Renal pelvis (tissue), 12 donors: ENCODE measurements at places on chromosomes 5 and 9. TPM values are rescaled to one million over a fixed set of nuclear protein-coding genes. Genes with fewer than 3 reads are reported as not detected.
A peak's percentile ranks its signal among the peaks of the same experiment; 100 is the strongest.

DNA sequence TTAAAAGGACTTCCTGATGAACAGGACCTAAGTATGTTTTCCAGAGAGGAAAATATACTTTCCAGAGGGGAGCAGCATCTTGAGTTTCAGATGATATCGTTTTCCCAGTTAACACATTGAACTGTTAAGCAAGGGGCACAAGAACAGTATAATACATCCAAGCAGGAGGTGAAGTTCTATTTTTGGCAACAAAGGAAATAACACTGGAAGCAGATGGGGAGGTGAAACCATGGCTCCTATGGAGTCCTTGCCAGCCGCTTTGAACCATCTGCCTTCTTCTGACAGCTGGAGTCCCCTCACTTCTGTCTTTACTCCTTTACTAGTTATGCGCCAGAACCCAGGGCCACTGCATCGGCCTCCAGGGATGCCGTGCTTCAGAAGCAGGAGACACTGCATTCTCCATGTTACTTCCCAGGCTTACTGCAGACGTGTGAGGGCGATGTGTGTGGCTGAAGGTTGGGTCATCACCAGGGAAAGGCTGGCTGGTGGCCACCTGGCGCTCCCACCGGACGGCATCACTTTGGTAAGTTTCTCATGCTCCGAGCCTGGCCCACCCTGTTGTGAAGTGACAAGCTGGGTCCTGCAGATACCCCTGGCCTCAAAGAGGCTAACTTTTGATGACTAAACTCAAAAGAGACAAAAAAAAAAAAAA, 77.8 kb downstream of the TTLL11 start:
- no peak for DNase-seq

DNA sequence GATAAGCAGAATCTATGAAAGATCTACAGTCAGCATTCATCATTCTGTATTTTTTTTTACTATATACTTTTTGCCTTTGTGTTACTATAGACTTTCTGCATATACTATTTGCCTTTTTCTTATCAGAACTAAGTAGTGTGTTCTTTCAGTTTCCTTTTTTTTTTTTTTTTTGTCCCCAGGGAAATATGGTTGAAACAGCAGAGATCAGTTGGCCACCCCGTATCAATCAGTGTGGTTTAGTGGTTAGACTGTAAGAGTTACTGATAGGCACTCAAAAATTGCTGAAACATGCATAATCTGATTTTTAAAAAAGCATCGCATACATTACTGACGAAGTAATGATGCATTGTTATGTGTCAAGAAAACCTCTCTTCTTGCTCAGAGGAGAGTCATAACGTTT, 990.8 kb upstream of the EDIL3 start:
- DNase-seq: no peak

DNA sequence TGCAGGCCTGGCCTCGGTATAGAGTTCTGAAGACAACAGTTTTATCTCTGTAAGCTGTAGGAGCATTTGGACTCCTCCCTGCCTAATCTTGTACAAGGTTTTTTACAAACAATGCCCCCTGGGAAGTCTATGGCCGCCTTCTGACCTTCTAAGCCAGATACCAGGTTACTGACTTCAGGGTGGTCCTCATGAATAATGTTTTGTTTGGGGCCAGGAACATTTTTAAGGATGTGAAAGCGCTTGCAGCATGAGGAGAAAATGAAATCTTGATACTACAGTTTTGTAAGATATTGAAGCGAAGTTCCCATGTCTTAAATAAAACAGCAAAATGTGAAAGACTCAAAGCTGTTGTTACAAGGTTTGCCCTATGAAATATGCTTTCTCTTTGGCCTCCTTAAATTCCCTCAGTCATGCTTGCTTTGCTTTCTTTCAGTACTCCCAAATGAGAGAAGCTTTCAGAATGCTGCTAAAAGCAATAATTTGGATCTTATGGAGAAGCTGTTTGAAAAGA, 5.2 kb downstream of the ANKDD1B start:
- DNase-seq: peak; percentile 72

Gene GBGT1
- 1.9 TPM for polyA plus RNA-seq

DNA sequence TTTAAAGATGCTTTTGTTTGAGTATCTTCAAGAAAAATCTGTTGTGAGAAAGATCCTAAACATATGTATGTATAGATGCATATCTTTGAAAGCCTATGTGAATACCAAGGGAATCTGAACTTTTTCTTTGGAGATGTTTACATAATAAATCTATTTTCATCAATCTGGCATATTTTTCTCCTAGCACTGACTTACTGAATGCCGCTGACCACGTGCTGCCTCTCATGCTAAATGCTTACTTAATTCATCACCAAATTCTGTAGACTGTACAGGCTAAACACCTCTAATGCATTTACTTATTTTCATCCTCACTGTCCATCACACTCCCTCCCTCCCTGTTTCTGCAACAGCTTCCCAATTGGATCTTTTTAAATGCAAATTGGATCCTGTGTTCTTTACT, 566.2 kb upstream of the WWC1 start:
- no peak for DNase-seq

GRCh38 chr9:130499804-130500263, 55.1 kb downstream of the ASS1 start:
- DNase-seq: no peak

DNA sequence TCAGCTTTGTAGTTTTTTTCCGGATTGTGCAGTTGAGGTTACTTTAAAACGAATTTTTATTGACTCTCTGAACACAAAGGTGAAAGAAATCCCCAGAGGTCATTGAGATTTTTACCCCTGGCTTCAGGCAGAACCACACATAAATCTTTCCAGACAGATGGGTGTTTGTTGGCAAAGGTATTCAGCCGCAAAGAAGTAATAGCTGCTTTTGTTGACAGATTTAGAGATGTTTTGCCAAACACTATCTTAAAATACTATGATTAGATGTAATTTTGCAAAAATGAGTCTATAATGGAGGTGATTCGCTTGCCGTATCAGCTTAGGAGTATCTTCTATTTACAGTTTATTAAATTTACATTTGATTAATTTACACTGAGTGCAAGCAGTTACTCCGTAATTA, 418.3 kb upstream of the CLINT1 start:
- DNase-seq: no peak
